GM03348 (cell line): ENCODE measurements at places on chromosomes 7 and 10.

GRCh38 chr7:92648067-92648466 is 57.9 kb upstream of the FAM133B start:
- no peak for DNase-seq

DNA sequence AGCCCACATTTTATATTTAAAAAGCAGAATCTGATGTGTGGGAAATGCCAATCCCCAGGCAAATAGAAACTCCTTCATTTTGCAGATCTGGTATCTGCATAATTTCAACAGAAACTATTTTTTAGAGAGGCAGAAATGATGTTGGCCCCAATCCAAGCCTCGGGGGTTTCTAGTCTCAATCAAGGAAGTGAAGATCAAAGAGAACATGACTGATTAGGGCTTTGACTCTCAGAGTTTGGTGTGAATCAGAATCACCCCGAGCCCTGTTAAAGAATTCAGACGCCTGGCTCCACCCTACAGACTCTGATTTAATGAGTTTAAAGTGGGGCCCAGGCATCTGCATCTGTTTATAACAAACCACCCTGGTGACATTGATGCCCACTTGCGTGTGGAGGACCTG is 36.7 kb upstream of the UBE2H start:
- DNase-seq: no peak

DNA sequence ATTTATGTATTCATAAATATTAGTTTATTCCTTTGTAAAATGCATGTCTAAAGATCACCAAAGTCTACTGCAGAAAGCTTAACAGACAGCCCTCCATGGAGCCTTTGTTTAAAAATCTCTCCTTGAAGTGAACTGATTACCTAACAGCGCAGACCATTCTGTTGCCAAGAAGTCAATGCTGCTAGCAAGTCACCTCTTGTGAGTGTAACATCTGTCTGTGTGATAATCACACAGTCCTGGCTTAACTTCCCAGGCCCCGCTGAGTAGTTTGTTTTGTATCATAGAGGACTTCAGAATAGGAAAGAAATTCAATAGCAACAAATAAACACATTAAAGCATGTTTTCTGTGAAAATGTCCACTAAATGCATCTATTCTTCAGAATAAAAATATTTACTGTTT is 435.3 kb upstream of the IGFBP3 start:
- DNase-seq: no peak

DNA sequence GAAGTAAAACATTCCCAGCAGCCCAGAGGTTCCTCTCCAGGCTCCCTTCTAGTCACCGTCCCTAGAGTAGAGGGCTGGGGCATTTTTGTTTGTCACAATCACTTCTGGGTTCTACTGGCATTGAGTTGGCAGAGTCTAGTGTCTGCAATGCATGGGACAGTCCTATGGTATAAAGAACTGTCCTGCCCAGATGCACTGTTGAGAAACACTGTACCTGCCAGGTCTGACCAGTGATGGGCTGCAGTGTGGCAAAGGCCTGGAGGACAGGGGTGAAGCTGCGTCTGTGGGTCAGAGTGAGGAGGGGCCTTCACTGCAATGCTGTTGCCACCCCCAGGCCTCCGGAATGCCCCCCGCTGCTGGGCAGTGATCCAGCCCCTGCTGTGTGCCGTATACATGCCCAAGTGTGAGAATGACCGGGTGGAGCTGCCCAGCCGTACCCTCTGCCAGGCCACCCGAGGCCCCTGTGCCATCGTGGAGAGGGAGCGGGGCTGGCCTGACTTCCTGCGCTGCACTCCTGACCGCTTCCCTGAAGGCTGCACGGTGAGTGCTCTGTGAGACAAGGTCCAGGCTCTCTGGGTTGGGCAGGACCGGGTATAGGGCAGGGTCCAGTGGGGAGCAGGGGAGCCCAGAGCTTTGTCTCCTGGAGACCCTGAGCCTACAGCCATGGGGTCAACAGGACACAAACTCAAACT is 14.8 kb downstream of the SMO start:
- DNase-seq: no peak

GRCh38 chr7:38561166-38561565 is 70.0 kb downstream of the AMPH start:
- DNase-seq: no peak
